ENCODE measurements at places on chromosomes 3 and 15.

- no peak for DNase-seq
Observed at GRCh38 chr15:26038693-26039092, 175.6 kb upstream of the ATP10A start.

DNA sequence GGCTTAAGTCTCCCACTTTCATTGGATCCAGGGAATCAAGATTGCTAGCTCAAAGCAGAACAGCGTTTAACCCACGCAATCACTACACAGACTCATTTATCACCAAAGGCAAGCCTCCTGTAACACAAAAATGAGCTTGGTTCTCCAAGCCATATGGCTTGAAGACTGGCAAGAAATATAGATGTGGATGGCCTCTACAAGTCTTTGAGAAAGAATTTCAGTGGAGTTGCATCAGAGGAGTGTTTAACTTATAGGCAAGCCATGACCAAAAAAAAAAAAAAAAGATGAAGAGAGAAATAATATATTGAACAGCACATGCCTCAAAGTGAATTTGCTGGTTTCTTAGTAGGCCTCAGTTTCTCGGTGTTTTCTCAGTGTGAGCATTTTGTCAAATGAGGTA, 27.3 kb downstream of the PDZRN3 start:
- DNase-seq, result no peak

DNA sequence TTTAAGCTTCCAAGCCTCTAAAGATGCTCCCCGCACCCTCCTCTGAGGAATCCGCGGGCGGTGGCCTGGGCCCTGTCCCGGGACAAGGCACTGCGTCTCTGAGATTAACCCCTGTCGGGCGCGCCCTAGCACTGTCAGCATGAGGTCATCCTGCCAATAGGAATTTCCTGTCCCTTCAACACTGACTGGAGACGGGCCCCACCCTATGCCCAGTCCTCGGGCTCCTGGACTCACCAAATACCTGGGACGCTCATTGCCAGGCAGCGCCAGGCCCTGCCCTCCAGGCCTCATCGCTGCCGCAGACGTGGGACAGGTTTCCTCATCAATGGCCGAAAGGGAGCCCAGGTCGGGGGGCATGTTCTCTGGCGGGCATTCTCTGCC, 67.6 kb upstream of the SH3GL3 start:
- no peak for DNase-seq

- DNase-seq, result no peak
Observed at GRCh38 chr3:130916507-130917167, 22.8 kb downstream of the ATP2C1 start.

GRCh38 chr3:194664857-194665256, 7.1 kb downstream of the LSG1 start:
- DNase-seq, result no peak

- no peak for DNase-seq
Observed at GRCh38 chr3:187888701-187889100, 143.4 kb upstream of the BCL6 start.

DNA sequence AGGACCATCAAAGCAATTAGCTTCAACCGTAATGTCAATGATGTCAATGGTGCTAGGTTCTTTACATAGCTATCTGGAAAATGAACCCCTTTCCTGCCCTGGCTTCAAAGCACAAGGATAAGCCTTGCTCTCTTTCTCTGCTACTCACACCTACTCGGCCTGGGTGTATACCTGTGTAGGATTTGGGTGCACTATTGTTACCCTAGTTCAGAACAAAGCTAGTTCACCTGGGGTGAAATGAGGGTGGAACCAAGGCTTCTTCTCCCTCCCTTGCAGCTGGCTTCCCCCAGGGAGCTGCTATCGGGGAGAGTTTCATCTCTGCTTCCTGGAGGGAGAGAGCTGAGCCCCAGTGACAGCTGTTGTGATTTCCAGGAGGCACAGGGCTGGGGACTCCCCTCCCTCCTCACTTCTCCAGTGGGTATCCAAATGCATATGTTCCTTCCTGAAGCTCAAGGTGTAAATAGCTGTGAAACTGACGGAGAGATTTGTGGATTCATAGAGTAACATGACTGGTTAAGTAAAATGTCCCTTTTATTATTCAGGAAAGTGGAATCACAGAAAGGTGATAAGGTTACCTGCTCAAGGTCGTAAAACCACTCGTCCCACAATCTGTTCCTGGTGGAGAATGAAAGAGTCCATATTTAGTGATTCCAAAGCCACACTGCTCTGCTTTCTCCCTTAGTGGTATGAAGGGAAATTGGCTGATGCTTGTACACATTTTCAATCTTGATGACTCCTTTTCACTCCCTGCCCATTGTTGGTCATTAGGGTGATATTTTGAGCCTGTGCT, 11.8 kb upstream of the C3orf70 start:
- DNase-seq, result no peak

GRCh38 chr3:129599607-129600006, 6.9 kb downstream of the PLXND1 start:
- DNase-seq, result no peak

- no peak for DNase-seq
Observed at GRCh38 chr15:81358248-81358647, 15.8 kb downstream of the TMC3 start.

GRCh38 chr3:142445816-142446254, 2.0 kb downstream of the XRN1 start:
- DNase-seq, result no peak

GRCh38 chr15:76976572-76977270, 18.2 kb upstream of the PSTPIP1 start:
- DNase-seq, result no peak

DNA sequence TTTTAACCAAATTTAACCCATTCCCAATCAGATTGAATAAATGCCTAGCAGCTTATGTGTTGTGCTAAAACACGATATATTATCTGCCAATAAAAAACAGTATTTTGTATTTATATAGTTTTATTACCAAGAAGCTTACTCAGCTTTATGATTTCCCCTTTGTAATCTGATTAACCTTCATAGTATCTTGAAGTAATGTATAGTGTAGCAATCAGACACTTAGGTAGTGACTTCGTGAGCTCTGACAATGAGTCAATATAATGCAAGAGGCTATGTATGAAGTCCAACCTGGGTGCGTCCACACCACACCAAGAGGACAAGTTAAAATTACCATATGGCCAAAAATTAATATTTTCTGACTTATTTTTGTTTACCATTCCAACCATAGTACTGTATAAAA, 2.1 kb upstream of the CNBP start:
- DNase-seq, result no peak

DNA sequence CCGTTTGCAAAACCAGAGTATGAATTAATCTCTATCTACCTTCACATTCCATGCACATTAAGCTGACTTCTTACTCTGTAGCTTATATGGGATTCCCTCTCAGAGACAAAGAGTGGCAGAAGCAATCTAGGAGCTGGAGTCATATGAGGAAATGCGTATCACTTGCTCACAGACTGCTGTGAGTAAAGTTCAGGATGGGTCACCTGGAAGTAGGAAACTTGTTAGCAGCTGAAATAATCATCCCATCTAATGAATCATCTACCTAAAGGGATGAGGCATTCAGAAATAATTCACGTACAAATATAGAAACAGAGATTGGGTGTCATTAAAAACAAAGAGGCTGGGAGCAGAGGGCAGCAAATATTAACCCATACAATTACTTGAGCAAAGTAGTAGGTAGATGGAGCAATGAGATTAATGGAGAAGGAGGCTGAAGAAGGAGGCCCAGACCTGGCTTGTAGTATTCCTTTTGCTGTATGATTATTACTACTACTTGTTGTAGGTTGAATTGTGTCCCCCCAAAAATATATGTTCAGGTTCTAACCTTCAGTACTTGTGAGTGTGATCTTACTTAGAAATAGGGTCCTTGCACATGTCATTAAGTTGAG, 866.3 kb downstream of the ROBO2 start:
- no peak for DNase-seq

DNA sequence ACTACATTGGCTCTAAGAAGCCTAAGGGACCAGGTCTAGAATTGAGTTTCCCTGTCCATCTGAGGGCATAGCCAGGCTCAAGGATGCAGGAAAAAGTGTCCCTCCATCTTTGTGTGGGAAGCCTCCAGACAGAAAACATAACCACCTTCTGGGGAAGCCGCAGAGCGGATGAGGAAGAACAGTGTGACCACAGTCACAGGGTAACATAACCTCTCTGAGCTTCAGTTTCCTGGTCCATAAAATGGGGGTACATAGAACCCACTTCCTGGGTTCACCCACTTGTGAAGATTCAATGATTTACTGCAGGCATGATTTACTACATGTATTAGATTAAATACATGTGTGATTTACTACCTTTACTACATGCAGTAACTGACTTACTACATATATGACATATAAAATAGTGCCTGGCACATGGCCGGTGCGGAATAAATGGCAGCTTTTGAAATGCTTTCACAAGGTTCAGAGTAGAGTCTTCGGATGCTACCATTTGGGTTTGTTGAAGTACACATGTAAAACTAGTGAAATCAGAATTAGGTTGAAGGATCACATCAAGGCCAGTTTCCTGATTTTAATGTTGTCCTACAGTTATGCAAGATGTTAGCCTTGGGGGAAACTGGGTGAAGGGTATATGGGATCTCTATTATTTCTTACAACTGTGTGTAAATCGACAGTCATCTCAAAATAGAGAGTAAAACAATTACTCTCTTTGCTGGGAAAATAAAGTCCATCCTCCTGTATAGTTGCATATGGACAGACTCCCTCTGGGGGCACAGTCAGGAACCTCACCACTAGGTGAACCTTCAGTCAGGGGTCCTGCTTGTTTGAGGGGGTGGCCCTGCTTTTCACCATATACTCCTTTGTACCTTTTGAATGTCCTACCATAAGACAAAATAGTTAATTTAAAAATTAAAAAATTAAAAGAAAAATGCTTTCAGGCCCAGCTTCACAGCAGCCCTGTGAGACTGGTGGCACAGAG, 86.0 kb downstream of the SEMA5B start:
- DNase-seq, result no peak

DNA sequence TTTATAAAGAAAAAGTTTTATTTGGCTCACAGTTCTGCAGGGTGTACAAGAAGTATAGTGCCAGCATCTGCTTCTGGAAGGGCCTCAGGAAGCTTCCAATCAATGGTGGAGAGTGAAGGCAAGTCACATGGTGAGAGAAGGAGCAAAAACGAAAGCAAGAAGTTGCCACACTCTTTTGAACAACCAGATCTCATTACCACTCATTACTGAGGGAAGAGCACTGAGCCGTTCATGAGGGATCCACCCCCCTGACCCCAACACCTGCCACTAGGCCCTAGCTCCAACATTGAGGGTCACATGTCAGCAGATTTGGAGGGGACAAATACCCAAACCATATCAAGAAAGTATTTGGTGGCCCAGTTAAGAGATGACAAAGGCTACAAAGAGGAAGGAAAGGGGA, 239.3 kb upstream of the UBE2E1 start:
- no peak for DNase-seq

- no peak for DNase-seq
Observed at GRCh38 chr3:9778143-9779074, 8.7 kb upstream of the CAMK1 start.

DNA sequence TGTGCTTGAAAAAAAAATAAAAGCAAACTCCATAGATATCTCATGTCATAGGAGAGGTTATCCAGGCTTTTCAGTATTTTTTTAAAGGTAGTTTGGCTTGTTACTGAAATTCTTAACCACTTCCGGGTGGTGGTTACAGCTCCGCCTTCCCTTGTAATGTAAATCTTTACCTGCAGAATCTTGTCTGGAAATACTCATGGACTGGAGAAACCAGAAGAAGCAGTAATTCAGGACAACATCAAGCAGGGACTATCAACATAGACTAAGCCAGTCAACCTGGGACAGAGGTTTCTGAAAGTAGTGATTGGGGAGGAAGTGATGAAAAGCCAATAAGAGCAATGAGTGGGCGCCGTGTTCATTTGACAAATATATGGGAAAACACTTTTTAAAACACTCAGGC, 78.9 kb upstream of the SKOR1 start:
- DNase-seq, result no peak

DNA sequence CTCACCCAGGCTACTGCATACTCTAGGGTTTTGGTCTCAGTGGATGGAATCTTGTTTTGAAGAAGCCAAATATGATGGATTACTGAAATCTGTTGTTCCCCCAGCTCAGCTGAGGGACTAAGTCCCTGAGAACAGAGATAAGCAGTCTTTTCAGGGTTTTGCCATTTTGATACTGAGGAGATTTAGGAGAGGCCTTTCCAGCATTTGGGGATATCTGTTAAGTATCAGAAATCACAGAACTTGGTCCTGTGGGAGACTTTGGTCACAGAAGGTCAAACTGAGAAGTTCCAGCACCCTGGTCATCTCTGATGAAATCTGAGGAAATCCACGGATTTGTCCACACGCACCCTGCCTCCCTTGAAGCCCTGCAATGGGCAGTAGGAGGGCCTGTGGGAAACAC, 181.0 kb upstream of the GADL1 start:
- no peak for DNase-seq

GRCh38 chr3:89762405-89762804, 655.0 kb downstream of the EPHA3 start:
- no peak for DNase-seq

DNA sequence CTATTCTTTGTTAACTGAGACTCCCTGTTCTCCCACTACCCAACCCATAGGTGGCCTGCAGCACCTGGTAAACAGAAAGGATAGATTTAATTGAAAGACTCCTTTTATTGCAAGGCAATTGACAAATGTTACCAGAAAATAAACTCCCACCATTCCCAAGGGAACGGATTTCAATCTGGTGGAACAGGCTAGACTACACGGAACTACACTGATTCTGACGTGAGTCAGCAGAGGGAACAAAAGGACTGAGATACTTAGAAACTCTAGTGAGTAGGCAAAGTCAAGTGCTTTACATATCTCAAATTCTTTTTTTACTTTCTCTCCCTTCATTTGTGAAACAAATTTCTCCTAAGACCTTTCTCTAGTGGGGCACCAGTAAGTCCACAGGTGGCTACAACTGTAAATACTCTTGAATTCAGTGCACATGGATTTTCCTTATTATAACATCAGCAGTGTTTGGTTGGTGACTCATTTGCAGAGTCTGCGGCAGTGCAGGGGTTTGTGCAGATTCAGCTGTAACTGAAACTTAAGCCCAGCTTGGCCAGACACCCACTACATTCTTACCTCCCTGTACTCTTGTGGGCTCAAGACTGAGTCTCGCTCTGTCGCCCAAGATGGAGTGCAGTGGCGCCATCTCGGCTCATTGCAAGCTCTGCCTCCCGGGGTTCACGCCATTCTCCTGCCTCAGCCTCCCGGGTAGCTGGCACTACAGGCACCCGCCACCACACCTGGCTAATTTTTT, 34.3 kb upstream of the PLSCR2 start:
- DNase-seq, result no peak

DNA sequence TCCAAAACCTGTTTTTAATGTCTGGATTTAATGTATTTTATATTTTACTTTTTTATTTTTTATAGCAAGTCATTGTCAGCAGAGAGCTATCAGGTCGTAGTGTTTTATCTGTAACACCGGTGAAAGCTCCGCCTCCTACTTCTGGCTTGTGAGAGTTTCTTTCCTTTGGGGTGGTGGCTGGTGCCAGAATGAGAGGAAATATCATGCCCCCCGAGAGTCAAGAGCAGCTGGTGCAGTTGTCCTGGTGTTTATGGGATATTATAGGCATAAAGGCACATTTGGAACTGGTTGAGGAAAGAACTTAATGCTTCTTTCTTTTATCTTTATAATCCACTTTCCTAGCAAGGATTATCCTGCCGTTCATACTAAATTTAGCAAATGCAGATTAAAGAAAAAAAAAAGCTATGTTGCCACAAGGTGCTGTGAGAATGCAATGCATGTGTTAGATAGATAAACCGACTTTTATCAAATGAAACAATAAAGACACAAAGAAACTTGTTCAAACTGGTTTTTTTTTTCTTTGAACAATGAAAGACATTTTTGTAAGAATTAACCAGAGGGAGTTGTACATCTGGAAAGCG, 260.1 kb upstream of the PLSCR5 start:
- no peak for DNase-seq
